ENCODE measurements at places on chromosomes 5 and 9.

- DNase-seq: no peak
These were observed 55.9 kb downstream of the PCSK1 start for GRCh38 chr5:96377167-96377566.

DNA sequence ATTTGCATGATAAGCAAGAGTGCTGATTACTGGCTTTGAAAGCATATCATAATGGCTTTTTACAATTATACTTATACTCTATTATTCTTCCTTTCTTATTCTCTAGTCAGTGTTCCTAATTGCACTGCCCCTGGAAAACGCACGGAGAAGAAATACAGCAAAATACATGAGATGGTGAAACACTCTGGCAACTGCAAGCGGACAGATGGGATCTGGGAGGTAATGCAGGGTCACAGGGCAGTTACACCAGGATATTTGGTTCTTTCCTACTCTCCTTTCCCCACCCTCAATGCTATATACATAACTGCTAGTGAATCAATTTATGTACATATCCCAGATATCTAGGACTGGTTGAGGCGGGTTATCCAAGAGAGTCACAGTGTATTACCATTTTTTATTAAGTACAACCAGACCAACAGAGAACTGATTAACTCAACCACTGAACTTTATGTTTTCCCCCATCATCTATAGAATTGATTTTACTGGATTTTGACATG, 423.7 kb downstream of the ZSWIM6 start:
- no peak for DNase-seq

DNA sequence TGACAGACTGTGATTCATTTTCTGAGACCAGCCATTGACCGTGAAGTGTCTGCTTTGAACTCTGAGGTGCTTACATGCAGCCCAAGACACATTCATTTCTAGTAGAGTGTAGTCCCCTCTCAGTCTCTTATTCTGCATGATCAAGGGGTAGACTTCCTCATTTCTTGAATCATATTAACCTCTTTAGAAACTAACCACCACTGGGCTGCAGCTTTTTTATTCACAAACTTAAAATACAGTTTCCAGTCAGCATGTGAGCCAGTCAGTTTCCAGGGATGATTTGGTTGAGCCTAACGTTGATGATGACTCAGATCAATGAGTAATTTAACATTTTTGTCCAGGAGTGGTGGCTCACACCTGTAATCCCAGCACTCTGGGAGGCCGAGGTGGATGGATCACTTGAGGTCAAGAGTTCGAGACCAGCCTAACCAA, 59.2 kb downstream of the OTULIN start:
- DNase-seq: no peak

- DNase-seq: no peak
These were observed 61.6 kb upstream of the MAP1B start for GRCh38 chr5:72045692-72046091.

DNA sequence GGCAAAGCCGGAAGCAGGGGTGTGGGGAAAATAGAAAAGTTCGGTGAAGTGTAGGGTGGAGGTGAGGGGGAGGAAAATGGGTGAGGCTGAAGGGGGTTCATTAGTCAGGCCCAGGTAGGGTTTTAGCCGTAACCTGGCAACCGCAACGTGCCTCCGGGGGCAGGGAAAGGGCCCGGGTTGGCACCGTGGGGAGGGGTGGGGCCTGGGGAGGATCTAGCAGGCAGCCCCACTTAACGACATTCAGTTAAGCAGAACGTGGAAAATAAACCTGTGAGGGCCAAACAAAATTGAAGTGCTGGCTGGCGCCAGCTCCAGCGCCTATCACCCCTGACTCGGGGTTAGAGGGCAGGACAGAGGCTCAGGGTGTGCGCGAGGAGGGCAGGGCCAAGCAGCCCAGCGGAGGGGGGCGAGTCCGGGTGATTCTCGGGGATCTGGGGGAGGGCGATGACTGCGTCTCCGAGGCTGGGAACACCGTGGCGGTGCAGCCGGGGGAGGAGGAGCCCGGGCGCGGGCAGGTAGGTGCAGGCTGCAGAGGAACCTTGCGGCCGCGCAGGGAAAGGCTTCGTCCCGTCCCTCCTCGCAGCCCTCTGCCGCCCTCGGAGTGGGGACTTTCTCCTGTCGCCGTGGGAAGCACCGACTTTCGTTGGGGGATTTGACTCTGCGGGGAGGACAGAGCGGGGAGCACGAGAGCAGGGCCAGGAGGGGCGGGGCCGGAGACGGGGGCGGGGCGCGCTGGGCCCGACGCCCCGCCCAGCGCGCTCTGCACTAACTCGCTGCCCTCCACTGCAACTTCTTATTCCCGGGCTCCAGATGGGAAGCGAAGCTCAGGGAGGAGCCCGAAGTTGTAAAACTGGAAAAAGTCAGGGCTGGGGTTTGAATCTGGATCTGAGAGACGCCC, 5.1 kb downstream of the RGS14 start:
- DNase-seq: no peak

DNA sequence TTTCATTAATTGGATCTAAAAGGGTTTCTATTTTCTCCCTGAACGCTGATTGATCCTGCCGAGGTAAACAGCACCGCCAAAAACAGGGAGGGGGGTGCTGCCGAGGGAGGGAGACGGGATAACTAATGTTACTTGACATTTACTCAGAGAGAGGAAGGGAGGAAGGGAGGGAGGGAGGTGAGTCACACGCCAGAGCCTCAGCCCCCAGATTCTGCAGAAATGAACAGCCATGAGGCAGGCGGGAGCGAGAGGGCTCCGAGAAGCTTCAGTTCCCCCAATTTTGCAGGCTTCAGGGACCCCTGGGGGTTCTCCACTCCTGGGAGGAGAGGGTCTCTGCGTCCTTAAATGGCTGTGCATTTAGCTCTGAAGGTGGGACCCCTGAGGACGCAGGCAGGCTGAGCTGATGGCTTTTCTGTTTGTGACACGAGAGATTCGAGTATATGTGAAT, 59.1 kb upstream of the IER5L start:
- DNase-seq: no peak

GRCh38 chr5:172528440-172528839, 74.1 kb upstream of the SH3PXD2B start:
- no peak for DNase-seq

DNA sequence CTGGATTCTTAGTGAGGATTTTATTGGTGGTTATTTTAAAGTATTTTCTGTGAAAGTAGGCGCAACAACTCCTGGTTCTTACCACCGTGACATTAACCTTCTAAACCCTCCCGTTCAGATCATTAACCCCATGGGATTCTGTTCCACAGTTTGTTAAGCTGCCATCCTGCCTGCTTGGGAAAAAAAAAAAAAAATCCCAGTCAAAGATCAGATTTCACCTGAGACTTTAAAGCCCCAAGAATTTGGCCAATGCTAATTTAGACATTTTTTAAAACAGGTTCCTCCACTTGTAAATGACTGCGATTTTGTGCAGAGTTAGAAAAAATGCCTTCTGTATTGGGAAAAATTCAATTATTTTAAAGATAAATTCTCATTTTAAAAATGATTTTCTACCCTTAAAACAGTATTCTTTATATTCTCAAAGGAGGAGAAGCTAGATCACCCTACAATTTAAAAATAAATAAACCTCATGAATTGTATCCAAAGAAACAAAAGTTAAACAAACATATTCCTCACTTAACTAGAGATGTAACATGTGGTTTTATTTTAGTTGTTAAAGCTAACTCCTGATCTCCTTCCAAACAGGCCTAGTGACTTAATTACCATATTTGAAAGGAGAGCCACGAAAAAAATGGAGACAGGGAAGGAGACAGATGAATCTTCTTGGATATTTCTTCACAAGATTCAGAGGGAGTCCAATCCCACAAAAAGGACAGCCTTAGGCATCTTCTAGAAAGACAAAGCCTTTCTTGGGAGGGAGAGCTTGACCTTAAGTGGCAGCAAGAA, 93.1 kb upstream of the IFNK start:
- DNase-seq: no peak

DNA sequence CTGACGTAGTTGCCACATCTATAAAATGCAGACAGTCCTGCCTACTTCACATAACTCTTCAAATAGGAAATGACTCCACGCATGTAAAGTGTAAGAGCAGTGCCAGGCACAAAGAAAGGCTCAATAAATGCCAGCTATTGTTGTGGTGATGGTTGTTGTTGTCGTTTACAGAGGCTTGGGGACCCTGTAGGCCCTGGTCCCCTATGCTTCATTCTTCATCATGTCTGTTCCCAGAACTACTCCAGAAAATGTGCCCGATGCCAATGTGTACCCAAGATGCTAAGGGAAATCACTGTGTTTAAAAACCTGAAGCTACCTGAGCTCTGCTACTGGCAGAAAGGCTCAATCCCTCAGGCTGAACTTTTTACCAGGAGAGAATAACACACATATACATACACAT, 9.1 kb downstream of the SLIT3 start:
- DNase-seq: no peak

- peak; percentile 23 for DNase-seq
These were observed 27.1 kb downstream of the UBE2QL1 start for GRCh38 chr5:6475626-6476312.

- DNase-seq: no peak
These were observed 8.9 kb downstream of the SMIM23 start for GRCh38 chr5:171794470-171794960.

DNA sequence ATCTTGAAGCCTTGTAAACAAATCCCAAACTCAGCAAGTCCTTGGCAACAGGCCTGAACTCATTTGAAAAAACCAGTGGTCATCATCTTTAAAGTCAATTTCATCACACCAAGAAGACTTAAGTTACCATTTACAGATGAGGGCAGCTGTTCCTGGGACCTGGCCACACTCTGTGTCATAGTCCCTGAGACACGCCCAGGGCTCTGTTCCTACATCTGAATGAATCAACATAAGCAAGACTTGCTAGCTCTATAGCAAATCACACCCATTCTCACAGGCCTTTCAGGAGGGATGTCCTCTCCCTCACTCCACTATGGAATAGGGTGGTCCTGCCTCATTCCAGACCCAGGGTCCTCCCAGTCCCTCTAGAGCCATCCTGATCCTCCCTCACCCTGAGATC, 142.8 kb downstream of the NSG2 start:
- no peak for DNase-seq

- no peak for DNase-seq
These were observed 348.4 kb upstream of the SLC30A5 start for GRCh38 chr5:68745448-68745847.

GRCh38 chr9:826500-827280, 14.8 kb upstream of the DMRT1 start:
- no peak for DNase-seq

DNA sequence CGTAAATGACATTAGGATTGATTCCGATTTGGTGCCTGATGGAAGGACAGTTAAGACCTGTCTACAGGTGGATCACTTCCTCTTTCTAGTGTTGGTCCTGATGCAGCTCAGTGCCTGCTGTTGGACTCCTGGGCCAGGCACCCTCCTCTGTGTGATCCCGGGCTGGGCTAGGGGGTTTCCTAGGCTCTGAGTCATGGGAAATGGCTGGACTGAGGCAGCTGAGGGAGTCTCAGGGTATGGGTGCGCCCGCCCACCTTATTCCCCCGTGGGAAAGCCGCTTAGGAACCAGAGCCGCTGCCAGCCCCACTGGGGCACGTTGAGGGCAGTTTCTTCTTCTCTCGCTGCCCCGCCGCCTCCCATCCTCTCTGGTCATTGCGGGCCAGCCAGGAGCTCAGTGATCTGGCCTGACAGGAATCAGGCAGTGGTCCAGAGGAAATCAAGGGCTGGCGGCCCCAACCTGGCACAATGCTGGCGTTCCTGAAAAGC, 12.9 kb downstream of the TCF7 start:
- no peak for DNase-seq

DNA sequence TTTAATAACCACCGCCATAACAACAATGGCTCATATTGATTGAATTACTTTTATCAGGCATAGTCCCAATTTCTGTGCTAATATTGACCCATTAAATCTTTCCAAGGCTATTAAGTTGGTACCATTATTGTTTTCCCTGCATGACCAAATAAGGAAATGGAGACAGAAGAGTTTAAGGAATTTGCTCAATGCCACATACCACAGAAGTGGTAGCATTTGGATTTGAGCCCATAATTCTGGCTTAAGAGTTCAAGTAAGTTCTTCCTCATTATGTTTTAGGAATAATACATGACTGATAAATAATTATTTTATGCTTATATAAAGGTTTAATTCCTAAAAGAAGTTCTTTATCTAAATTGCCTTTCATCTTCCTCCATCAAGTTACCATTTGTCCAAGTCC, 43.4 kb upstream of the HAPLN1 start:
- no peak for DNase-seq

All from iPS DF 19.7 (cell line).